Hair follicular keratinocyte (primary cell): ENCODE measurements at places on chromosomes 6 and 20. TPM values are rescaled to one million over a fixed set of nuclear protein-coding genes. Genes with fewer than 3 reads are reported as not detected.

SOD2 gene
- total RNA-seq, result 156 and 195 TPM in 2 replicates

AGPAT1 gene
- total RNA-seq, result 49.2 and 63.7 TPM in 2 replicates

OPRL1 gene
- 0.30 and 0.55 TPM in 2 replicates for total RNA-seq

CGA gene
- not detected in 2 replicates for total RNA-seq

TRIM15 gene
- total RNA-seq, result not detected in 2 replicates

C20orf144 gene
- 0.16 TPM in 1 of 2 replicates, not detected in the other for total RNA-seq

ADGRG6 gene
- 17.7 and 19.3 TPM in 2 replicates for total RNA-seq

HUS1B gene
- 0.34 and 0.55 TPM in 2 replicates for total RNA-seq

RAD21L1 gene
- total RNA-seq, result not detected in 2 replicates

MCHR2 gene
- total RNA-seq, result not detected in 2 replicates

KHDC1L gene
- total RNA-seq, result not detected in 2 replicates

TPD52L2 gene
- 146 and 151 TPM in 2 replicates for total RNA-seq

MOXD1 gene
- total RNA-seq, result 3.4 and 4.3 TPM in 2 replicates

MMP24 gene
- total RNA-seq, result under 0.01 TPM in 1 of 2 replicates, not detected in the other

DDX43 gene
- 0.78 and 1.6 TPM in 2 replicates for total RNA-seq

EDN3 gene
- total RNA-seq, result not detected in 2 replicates

RGS17 gene
- total RNA-seq, result 0.34 and 0.47 TPM in 2 replicates

ADGRF5 gene
- total RNA-seq, result not detected in 2 replicates

C2 gene
- not detected in 2 replicates for total RNA-seq

NR2E1 gene
- total RNA-seq, result not detected in 2 replicates

FLRT3 gene
- 38.8 and 72.3 TPM in 2 replicates for total RNA-seq

C20orf96 gene
- 0.15 and 0.23 TPM in 2 replicates for total RNA-seq

DLL1 gene
- 19.4 and 37.1 TPM in 2 replicates for total RNA-seq

MEP1A gene
- total RNA-seq, result 0.11 TPM in 1 of 2 replicates, not detected in the other

LY6G6F gene
- total RNA-seq, result not detected in 2 replicates
